Glutamatergic neuron (in vitro differentiated cells): ENCODE measurements at places on chromosomes 3 and 15. TPM values are rescaled to one million over a fixed set of nuclear protein-coding genes. Genes with fewer than 3 reads are reported as not detected.

The TAMM41 gene
- total RNA-seq, result 23.4 TPM

The RASGRF1 gene
- 0.32 TPM for total RNA-seq

The FBXO40 gene
- not detected for total RNA-seq

DNA sequence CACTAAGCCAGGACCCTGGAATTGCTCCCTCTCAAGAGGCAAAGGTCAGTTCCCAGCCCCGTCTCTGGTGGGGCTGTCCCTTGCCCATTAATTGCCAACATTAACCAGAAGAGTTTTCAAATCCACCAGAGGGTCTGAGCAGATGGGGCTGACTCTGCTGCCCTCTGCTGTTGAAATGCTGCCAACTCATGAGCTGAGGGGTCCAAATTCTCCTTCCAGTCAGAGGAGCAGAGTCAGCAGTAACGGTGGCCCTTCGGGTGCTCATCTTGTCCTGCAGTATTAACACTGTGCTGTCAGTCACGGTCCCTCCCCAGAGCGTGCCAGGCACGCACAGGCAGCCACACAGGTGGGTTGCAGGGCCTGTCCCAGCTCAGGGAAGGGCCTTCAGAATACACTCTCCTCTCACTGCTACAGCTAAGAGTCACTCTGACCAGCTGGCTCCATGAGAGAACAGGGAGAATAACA, 10.7 kb upstream of the SPTBN5 start:
- peak; percentile 82 for DNase-seq

GRCh38 chr15:63048776-63049665, 6.5 kb downstream of the TPM1 start:
- peak; percentile 60 for DNase-seq

DNA sequence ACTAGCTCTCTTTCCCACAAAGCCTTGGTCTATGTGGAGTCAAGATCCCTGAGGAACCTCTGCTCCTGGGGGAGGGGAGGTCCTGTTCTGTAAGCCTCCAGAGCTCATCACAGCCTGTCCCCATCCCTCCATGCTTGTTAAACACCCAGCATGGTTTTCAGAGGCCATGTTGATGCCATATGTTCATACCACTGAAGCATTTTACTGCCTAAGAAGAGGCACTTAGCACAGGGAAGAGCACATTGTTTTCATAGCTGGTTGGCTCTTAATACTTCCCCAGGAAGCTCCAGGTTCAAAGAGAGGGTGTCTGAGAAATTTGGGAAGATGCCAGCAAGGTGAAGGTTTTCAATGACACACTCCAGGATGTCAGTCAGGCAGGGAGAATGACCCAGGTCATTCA, 25.6 kb downstream of the CPNE4 start:
- DNase-seq, result peak; percentile 45

GRCh38 chr3:14323401-14324223, 78.8 kb upstream of the SLC6A6 start:
- DNase-seq, result no peak

GRCh38 chr15:83105440-83105839, 2.0 kb upstream of the TM6SF1 start:
- no peak for DNase-seq

GRCh38 chr3:50260027-50260941, 8.7 kb upstream of the SEMA3B start:
- DNase-seq, result peak; percentile 97
